Non-pigmented ciliary epithelial cell (primary cell): ENCODE measurements at places on chromosomes 6 and 20.

DNA sequence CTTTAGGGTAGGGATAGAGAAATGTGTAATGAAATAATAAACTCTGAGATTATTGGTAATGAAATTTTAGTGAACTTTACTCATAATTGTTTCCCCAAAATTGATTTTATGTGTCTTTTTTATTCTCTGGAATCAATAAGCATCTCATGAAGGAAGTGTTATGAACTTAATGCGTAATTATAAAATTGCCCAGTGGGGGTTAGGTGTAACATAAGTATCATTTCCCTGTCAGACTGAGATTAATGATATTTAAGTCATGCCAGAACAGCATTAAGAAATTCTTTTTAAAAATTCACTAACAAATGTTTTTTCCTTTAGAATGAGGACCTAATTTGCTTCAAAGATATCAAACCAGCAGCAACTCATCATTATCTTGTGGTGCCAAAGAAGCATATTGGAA, 10.0 kb downstream of the HINT3 start:
- DNase-seq = no peak

- no peak for DNase-seq
These were observed 3.1 kb downstream of the CNPY3 start for GRCh38 chr6:42932412-42932811.

- no peak for DNase-seq
These were observed 72.7 kb downstream of the SRC start for GRCh38 chr20:37418591-37419109.

DNA sequence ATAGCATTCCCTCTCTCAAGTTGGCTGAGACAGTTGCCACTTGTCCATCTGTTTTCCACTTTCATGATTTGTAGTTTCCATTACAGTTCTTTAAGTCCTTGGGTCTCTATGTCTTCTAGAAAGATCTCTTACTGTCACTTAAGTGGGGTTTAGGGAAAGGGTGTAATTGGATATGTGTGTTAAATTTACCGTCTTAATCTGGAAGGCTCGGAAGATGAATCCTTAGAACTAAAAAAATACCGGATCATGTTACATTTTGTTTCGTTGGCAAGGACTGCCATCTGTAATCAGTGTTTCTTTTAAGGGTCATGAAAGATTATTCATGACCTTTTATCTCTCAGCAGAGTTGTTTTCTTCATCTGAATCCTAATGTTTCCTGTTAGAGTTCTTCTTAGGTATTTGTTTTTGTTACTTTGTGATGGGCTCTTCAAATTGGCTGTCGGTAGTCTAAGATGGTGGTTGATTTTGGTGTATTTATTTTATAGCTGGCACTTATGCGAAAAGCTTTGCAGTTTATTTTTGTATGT, 21.8 kb upstream of the BTBD3 start:
- DNase-seq = no peak

- no peak for DNase-seq
These were observed 180.9 kb downstream of the KIF16B start for GRCh38 chr20:16392346-16392745.

- DNase-seq = no peak
These were observed 101.9 kb upstream of the NAA20 start for GRCh38 chr20:19915111-19915798.

DNA sequence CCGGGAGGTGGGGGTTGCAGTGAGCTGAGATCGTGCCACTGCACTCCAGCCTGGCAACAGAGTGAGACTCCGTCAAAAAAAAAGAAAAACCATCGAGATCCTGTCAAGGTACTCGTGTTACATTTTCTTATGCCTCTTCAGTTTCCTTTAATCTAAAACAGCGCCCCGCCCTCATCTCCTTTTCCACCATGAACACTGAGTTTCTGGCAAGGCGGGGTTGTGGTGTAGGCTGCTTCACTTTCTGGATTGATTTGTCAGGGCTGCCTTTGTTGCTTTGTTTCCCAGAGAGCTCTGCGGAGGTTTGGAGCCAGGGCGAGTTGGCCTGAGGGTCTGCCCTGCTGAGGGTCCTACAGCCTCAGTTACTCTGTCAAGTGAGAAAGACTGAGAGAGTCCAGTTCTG, 8.9 kb downstream of the ITPR3 start:
- no peak for DNase-seq

- DNase-seq = no peak
These were observed 79.0 kb upstream of the ATXN1 start for GRCh38 chr6:16840291-16840690.

GRCh38 chr6:40353967-40354452, 233.2 kb downstream of the LRFN2 start:
- no peak for DNase-seq

GRCh38 chr6:79334674-79335073, 100.2 kb upstream of the HMGN3 start:
- no peak for DNase-seq

GRCh38 chr20:40844332-40844731, 155.3 kb upstream of the MAFB start:
- no peak for DNase-seq

DNA sequence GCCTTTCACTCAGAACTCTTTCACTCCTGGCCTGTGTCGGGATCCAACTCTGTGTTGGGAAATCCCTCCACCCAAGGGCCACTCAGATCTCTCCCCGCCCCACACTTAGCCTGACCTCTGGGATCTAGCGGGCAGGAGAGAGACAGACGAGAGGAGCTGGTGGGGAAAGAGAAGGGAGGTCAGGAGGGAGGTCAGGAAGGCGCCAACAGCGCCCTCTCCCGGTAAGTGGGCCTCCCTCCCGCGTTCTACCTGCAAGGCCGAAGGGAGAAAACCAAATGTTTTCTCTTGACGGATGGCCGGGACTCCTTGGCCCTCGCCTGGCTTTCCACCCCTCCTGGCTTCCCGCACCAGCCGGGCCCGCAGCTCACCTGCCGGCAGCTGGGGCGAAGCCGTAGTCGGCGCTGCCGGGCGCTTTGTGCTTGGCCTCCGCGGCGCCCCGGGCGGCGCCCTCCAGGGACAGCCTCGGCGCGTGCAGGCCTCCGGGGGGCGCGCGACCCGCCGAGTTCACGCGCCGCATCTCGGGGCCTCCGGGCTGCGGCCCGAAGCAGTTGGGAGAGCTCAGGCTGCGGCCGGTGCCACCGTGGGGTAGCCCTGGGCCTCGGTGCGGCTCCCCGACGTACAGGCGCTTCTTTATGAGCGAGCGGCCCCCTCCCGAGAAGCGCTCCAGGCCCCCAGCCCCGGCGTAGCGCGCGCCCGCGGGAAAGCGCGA, 38.2 kb downstream of the C6orf132 start:
- DNase-seq = no peak

DNA sequence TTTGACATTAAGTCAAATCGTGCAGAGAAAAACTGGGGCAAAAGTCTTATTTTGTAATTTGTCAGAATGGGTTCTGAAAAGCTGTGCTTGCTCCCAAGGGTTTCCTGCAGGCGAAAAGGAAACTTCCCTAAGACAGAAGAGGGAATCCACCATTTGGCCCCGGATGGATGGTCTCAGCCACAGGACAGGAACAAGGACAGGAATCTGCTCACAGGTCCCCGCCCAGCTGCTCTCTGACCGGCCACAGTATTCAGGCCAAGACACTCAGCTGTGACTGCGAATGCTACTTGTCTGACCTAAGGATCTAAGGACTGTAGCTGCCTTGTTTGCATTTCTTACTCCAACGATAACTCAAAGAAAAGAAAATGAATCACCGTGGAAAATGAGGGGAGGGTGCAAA, 197.0 kb downstream of the BMP7 start:
- no peak for DNase-seq

GRCh38 chr6:147248859-147249258, 44.6 kb downstream of the STXBP5 start:
- no peak for DNase-seq

GRCh38 chr6:21836277-21836676, 242.7 kb downstream of the SOX4 start:
- no peak for DNase-seq

- DNase-seq = peak; percentile 84
These were observed 32.0 kb downstream of the GNAS-AS1 start for GRCh38 chr20:58818586-58819285.

DNA sequence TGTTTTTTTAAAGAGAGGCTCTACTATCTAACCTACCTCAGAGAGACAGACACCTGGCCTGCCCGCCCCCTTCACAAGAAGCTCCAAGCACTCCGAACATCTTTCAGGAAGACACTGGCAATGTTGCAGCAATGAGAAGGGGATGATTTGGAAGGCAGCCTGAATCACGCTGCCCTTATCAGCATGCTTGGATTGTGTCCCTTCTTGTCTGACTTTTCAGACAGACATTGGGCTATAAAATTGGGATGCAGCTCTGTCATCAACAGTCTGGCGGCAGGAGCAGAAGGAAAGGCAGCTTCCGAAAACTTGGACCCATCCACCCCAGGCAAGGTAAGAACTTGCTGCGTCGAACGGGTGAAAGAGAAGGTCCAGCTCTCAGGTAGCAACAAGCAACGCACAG, 56.0 kb downstream of the CDK5RAP1 start:
- DNase-seq = no peak

- DNase-seq = no peak
These were observed 221.1 kb upstream of the PRSS16 start for GRCh38 chr6:27026361-27026760.

- no peak for DNase-seq
These were observed 46.8 kb downstream of the AIG1 start for GRCh38 chr6:143107440-143107839.

- no peak for DNase-seq
These were observed 22.7 kb upstream of the RNF24 start for GRCh38 chr20:4038047-4038459.

- DNase-seq = peak; percentile 28
These were observed 553.8 kb upstream of the PTCHD4 start for GRCh38 chr6:48664826-48665225.

GRCh38 chr20:46931699-46932098, 37.1 kb downstream of the EYA2 start:
- DNase-seq = no peak

GRCh38 chr6:151998784-151999183, 191.3 kb downstream of the ESR1 start:
- DNase-seq = no peak

DNA sequence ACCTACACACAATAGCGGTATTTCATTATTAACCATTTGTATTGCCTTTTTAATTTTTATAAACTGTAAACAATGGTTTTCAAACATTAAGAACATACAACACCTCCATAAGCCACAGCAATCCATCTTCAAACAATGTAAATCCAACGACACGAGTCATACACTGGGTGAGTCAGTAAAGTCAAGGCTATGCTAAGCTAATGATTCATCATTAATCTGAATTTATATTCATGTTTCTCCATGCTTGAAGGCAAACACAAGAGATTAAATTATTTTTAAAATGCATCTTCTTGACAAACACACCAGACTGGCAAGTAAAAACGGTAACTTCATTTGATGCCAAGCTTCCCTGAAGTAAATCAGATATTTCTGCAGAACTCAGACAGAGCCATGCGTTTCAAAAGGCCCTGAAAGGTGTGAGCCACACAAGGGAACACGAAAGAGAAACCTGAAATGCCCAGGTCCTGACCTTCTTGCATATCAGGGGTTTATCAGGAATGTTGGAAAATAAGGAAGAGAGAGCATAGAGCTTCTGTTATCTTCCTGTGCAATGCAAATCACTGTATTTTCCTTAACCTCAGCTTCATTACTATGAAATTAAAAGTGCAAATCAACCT, 162.5 kb downstream of the ALDH8A1 start:
- peak; percentile 47 for DNase-seq

DNA sequence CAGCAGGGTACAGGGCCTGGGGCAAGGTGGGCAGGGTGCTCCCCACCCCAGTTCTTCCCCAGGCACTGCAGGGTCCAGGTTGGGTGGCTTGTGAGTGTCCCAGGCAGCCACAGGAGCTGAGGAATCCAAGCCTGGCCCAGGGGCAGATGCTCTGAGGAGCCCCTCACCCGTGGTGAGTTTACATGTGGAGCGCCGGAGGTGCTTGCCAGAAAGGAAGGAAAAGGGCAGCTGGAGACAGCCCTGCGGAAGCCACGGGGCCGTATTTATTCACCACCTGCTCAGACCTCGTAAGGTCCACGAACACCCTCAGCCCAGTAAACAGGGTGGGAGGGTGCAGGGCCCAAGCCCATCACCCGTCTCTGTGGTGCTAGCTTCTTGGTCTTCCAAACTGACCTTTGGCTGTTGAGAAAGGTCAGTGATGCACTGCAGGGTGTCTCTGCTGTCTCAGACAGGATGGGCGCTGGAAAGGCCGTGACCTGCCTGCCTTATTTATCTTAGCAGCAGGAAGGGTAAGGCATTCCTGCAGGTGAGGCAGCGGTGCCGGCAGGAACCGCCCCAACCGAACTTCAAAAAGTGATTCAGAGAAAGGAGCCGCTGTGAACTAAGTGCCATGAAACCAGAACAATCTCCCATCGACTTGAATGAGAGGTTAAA, 4.0 kb upstream of the FRMD1 start:
- DNase-seq = no peak

DNA sequence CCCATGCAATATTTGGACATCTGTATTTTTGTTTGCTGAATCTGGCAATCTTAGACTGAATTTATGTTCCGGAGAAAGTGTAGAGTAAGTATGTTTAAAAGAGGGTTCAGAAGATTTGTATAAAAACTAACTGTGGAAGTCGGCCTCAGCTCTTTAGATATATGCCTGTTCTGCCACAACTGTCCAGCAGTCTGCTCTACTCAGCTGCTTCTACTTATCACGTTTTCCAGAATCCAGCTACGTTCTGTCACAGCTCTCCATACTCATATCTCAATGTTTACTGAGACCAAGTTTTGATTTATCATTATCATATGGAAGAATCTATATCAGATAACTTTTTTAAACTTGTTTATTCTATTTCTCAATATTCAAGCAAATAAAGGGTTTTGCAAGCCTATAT, 721.3 kb downstream of the EYS start:
- DNase-seq = no peak

GRCh38 chr20:51533291-51534172, 9.0 kb downstream of the NFATC2 start:
- no peak for DNase-seq

- DNase-seq = no peak
These were observed 185.5 kb upstream of the NRSN1 start for GRCh38 chr6:23940466-23940865.

DNA sequence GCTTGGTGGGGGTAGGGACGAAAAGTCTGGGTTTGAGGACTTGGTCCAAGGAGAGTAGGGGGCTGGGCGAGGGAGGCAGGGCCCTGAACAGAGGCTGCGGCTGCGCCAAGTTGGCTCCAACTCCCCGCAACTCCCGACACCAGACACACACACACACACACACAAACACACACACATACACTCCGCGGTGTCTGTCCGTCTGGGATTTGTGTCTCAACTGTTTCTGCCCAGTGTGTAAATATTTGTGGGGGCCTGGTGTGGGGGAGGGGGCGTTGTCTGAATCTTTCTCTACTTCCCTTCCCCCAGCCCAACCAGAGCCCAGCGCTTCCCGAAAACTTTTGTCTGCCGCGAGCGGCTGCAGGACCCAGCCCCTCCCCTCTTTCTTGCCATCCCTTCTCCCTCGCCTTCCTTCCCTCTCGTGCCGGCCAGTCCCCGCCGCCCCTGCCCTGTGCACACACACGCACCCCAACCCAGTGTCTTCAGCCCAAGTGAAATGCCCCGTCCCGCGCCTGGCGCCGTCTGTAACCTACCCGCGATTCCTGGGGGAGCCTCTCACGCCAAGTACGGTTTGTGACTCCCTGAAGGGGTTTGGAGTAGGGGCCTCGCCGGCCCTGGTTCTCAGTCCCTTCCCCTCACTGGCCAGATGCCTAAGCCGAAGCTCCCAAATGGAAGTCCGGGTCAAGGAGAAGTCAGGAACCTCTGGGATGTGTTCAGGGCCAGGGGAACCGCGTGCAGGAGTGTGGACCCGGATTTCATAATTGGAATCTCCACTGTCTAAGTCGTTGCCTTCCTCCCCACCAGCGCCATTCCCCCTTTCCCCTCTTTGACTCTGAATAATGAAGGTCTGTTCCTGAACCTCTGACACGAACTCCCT, 904 bp downstream of the MDFI start:
- DNase-seq = no peak
